ENCODE measurements at places on chromosomes 4 and X. TPM values are rescaled to one million over a fixed set of nuclear protein-coding genes. Genes with fewer than 3 reads are reported as not detected.

The ERVMER34-1 gene
- total RNA-seq, result not detected

The FAAH2 gene
- total RNA-seq, result under 0.01 TPM

The CTAG2 gene
- total RNA-seq, result 0.65 TPM

The TMEM154 gene
- 9.8 TPM for total RNA-seq

The CFP gene
- total RNA-seq, result 0.30 TPM

The VCX2 gene
- total RNA-seq, result not detected

The ZNF141 gene
- 9.5 TPM for total RNA-seq

The SPANXD gene
- not detected for total RNA-seq

The ACTRT1 gene
- not detected for total RNA-seq

The DACH2 gene
- total RNA-seq, result not detected

The ADH4 gene
- total RNA-seq, result not detected

The HMGN5 gene
- total RNA-seq, result 1.2 TPM

The GPM6B gene
- not detected for total RNA-seq

The AMOT gene
- total RNA-seq, result 5.0 TPM

The CYTL1 gene
- 1.5 TPM for total RNA-seq

The IQSEC2 gene
- total RNA-seq, result 4.9 TPM

The DCHS2 gene
- not detected for total RNA-seq

The MID1 gene
- total RNA-seq, result 28.3 TPM

The RHOXF2 gene
- total RNA-seq, result not detected

The MAGEA6 gene
- total RNA-seq, result not detected

The ARAP2 gene
- total RNA-seq, result 1.2 TPM

The CHRNA9 gene
- total RNA-seq, result not detected

The SLC30A9 gene
- total RNA-seq, result 74.5 TPM

The ZCCHC18 gene
- 0.30 TPM for total RNA-seq

The LRRC66 gene
- total RNA-seq, result 1.5 TPM

The GPR82 gene
- not detected for total RNA-seq

The USP17L11 gene
- not detected for total RNA-seq

The S100P gene
- not detected for total RNA-seq

The ETNPPL gene
- not detected for total RNA-seq

The FABP2 gene
- not detected for total RNA-seq

The SOWAHD gene
- 0.09 TPM for total RNA-seq
